ENCODE measurements at places on chromosomes 13 and 19. TPM values are rescaled to one million over a fixed set of nuclear protein-coding genes. Genes with fewer than 3 reads are reported as not detected.

Gene MBD3L3
- not detected for polyA plus RNA-seq

Gene KLK7
- 4.6 TPM for polyA plus RNA-seq

Gene SLC5A5
- 0.12 TPM for polyA plus RNA-seq

Gene NAPA
- 150 TPM for polyA plus RNA-seq

Gene ACP5
- polyA plus RNA-seq: 10.0 TPM

Gene TRIP10
- 48.7 TPM for polyA plus RNA-seq

GRCh38 chr13:20425819-20426219 is 99.8 kb downstream of the CRYL1 start:
- DNase-seq: no peak

GRCh38 chr13:114142640-114143490 is 10.4 kb upstream of the RASA3 start:
- DNase-seq: no peak

- no peak for DNase-seq
Measured at GRCh38 chr13:99221567-99222239, 21.0 kb downstream of the UBAC2 start.

- no peak for DNase-seq
Measured at GRCh38 chr13:45847554-45848224, 3.9 kb downstream of the SIAH3 start.

GRCh38 chr19:34832581-34833112 is 59.6 kb upstream of the ZNF599 start:
- DNase-seq: no peak

- DNase-seq: no peak
Measured at GRCh38 chr13:113157929-113158747, at the start of gene PROZ. Gene PROZ, plus strand, starts transcription at chr13:113158648. Its CDS starts 13 bp downstream, at chr13:113158661.

DNA sequence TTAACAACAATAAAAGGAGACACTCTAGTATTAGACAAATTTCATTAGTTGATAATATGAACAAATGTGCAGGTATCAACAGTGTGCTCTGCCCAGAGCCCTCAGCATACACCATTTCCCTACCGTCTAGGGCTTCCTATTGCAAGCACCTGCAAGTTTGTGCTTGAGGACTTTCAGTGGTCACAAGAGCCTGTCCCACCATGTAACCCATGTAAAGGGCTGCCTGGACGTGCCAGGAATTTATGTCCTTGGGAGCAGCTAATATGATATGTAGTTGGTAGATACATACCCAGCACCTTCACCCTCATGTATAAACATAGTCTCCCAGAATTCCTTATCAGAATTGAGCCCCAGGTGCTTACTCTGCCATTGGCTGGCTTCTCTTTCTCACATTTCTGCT is 128.0 kb downstream of the UFM1 start:
- no peak for DNase-seq

DNA sequence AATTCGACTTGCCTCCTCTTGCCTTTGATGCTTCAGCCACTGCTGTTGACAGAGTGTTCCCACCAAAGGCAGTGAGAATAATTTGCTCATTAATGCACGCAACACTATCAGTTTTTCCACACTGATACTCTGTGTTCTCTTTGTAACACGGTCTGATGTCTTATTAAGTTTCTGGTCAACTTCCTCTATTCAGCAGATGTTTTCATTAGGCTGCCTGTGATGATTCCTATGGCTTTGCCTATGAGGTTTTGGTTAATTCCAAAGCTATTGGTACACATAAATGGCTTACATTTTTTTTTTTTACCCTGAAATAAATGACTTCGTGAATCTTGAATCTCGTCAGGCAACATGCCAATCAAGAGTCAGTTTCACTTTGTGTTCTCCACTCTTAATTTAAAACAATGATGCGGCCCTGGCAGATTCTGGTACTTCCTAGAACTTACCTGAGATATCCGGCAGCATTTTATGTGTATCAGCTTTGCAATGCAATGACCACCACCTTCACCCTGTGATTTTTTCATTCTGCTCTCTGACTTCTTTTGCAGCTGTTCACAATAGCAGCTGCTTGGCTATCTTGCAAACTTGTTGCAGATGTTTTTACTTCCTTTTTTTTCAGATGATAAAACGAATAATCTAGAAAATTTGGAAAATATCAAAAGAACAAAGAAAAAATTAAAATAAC is 27.5 kb upstream of the KL start:
- no peak for DNase-seq

DNA sequence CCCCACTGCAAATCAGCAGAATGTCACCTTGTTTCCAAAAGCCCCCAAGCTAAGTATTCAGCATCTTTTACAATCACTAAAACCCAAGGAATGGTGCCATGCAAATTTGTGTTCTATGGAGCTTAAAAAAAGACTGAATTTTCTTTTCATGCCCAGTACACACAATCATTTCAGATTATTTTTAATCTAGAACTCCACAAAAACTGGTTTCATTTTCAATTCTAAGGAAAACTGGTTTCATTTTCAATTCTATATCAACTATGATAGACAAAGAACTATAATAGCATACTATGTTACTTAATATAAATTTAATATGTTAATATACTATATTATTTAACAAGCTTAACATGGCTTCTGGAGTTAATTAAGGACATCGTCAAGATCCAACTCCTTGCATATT is 88.4 kb upstream of the DOCK9 start:
- DNase-seq: no peak

DNA sequence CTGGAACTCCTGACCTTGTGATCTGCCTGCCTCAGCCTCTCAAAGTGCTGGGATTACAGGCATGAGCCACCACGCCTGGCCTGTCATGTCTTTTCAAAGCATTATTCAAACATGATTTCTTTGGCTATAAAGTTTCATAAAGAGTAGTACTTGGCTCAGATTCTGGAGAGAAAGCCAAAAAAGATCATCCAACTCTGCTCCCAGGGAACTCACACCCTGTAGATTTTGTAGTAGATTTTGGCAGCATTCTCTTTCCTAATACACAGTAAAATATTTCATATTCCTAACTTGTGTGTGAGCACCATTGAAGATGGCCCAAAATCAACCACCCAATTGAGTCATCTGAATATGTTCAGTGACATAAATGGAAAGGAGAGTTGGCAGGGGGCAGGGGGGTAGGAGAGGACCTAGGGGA is 48.4 kb downstream of the CAB39L start:
- no peak for DNase-seq

DNA sequence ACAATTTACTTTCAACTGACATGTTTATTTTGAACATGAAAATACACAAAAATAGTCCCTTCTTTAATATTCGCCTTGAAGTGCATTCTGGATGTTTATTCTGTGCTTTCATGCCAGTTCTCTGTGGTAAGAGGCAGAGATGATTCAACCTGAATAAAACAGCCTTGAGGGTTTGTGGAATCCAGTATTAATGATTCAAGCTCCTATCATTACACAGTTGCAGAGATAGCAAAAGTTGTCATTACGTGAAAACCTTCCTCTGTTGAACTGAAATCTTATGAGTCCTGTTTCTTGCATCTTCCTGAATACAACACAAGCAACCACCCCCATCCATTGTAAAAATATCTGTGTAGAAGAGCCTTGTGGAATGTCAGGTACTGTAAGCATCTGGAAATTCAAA is 142.3 kb upstream of the HTR2A start:
- DNase-seq: no peak

GRCh38 chr13:91520952-91521351 is 122.5 kb downstream of the GPC5 start:
- DNase-seq: no peak

DNA sequence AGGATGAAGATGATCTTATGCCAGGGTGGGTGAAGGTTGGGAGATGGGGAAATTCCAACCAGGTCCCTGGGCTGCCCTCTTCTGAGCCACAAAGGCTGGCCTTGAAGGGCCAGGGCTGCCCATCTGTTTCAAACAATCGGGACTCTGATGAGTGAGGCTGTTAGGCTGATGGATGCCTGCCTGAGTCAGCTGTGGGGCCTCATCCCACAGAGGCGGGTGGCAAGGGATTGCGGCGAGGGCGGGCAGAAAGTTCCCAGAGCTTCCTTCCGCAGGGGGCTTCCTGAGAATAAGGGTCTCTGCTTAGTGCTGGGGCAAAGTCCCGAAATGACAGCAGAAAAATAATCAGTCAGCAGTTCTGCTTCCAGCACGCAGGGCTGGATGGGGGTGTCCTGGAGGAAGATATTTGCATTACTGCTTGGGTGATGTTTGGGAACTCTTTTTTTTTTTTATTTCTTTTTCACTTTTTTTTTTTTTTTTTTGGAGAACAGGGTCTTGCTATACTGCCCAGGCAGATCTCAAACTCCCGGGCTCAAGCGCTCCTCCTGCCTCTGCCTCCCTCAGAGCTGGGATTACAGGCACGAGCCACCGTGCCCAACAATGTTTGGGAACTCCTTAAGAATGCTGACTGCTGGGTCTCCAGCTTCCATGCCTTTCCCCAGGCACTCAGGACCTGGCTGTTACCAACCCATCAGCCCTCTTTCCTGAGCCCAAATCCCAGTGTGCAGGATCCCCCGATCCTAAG is 14.1 kb downstream of the SH3GL1 start:
- no peak for DNase-seq

DNA sequence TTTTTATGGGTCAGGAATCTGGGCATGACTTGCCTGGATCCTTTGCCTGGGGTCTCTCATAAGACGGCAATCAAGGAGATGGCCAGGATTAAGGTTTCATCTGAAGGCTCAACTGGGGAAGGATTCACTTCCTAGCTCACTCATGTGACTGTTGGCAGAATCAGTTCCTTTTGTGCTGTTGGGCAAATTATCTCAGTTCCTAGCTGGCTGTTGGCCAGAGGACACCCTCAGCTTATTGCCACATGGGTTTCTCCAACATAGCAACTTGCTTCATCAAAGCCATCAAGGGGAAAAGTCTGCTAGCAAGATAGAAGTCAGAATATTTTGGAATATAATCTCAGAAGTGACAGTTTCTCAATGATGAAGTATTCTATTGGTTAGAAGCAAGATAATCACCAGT is 12.2 kb upstream of the EVI5L start:
- DNase-seq: no peak

- DNase-seq: peak; percentile 90
Measured at GRCh38 chr19:11797491-11797890, 832 bp upstream of the ZNF491 start.

DNA sequence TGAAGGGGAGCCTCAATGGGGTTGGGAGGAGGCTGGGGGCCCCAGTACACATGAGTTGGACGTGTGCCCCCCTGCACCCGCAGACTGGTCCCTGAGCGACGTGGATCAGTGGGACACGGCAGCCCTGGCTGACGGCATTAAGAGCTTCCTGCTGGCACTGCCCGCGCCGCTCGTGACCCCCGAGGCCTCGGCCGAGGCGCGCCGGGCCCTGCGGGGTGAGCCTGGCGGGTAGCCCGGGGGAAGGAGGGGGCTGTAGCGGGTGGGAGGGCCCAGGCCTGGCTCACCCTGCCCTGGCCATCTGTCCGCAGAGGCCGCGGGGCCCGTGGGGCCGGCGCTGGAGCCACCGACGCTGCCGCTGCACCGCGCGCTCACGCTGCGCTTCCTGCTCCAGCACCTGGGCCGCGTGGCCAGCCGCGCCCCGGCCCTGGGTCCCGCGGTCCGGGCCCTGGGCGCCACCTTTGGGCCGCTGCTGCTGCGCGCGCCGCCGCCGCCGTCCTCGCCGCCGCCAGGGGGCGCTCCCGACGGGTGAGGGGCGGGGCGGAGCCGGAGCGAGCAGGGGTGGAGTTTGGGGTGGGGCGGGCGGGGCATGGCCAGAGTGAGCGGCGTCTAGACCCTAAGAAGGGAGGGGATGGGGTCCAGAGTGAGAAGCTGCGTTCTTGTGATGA is 8.1 kb downstream of the PIK3R2 start:
- DNase-seq: peak; percentile 49

- no peak for DNase-seq
Measured at GRCh38 chr13:109834973-109835720, 48.8 kb upstream of the IRS2 start.

DNA sequence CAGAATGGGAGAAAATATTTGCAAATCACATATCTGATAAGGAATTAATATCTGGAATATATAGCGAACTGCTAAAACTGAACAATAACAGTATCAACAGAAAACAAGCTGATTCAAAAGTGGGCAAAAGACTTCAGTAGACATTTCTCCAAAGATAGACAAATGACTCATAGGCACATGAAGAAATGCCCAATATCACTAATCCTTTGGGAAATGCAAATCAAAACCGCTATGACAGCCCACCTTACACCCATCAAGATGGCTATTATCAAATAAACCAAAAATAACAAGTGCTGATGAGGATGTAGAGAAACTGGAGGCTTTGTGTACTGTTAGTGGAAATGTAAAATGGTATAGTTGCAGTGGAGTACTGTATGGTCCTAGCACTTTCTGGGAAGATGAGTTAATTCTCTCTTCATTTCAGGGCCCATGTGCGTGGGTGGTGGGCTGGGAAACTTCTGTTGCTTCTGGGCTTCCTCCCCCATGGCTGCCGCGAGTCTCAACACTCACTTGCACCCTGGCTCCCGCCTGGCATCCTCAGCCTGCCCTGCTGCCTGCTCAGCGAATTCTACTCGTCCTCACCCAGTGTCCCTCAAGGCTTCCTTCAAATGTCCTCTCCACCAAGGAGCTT is 12.4 kb upstream of the GJA3 start:
- DNase-seq: no peak

DNA sequence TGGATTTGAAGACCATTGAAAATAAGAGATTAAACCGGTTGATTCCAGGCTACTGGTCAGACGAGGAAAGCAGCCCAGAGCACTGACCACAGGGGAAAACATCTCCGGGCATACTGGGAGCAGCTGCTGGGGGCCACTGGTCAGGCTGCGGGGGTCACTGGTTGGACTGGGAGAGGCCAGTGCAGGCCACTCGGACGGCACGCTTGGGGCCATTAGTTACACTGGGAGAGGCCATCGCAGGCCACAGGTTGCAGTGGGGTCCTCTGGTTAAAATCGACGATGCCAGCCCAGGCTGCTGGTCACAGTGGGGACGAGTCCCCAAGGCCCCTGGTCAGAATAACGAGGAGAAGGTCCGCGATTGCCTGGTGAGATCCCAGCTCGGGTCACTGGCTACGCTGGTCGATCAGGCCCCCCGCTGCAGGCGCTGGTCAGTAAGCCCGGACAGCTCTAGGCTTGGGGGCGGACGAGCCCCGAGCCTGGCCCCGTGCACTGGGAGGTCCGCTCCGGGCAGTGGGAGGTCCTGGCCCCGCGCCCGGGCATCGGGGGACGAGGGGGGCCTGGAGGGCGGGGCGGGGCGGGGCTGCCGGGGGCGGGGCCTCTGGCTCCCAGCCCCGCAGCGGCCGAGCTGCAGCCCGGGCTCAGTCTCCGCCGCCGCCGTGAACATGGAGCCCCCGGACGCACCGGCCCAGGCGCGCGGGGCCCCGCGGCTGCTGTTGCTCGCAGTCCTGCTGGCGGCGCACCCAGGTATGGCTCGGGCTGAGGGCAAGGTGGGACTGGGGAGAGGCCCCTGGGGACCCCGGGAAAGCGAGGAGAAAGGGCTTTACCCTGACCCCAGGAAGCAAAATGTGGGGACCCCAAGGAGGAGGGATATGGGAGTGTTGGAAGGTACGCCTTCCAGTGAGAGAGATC is at the start of gene BCAM:
Gene BCAM, plus strand, starts transcription at position 641 of the 909 bp plus-strand sequence. Its CDS starts 22 bp downstream, at position 663.
- peak; percentile 75 for DNase-seq

- DNase-seq: no peak
Measured at GRCh38 chr19:4861147-4861546, 6.3 kb downstream of the PLIN3 start.

- DNase-seq: no peak
Measured at GRCh38 chr13:49404703-49405020, 39.2 kb downstream of the CAB39L start.

All from left kidney (tissue), 8 donors.